ENCODE measurements at places on chromosomes 1 and 21.

- peaks cover 15% of the 10 kb centered on the region for H3K36me3 ChIP-seq
- DNase-seq, result peak; percentile 37
- H3K27me3 ChIP-seq, result peaks cover under 1% of the 10 kb centered on the region
- peak overlapping the region; percentile 97 for H3K4me3 ChIP-seq
- H3K4me1 ChIP-seq, result peaks cover 25% of the 10 kb centered on the region
Observed at GRCh38 chr1:40532844-40533424, 1.5 kb downstream of the ZNF684 start.

GRCh38 chr1:87513255-87513654 is 184.6 kb downstream of the LMO4 start:
- no peaks in the 10 kb centered on the region for H3K36me3 ChIP-seq
- H3K4me1 ChIP-seq, result no peaks in the 10 kb centered on the region
- H3K4me3 ChIP-seq, result no peak overlapping the region
- DNase-seq, result no peak

GRCh38 chr1:198638894-198639635 is at the start of gene PTPRC:
TSS of gene PTPRC (plus strand) at chr1:198639040. CDS start at chr1:198639269, 229 bp downstream.
- H3K4me3 ChIP-seq, result peak within 1 kb of the TSS; percentile 84
- H3K27me3 ChIP-seq, result no peaks in the 10 kb centered on the region
- no peak for DNase-seq

- no peak for DNase-seq
- H3K36me3 ChIP-seq, result no peaks in the 10 kb centered on the region
- no peak overlapping the region for H3K27ac ChIP-seq
- H3K4me1 ChIP-seq, result no peaks in the 10 kb centered on the region
- no peak overlapping the region for H3K4me3 ChIP-seq
Observed at GRCh38 chr1:47968556-47968888, 28.7 kb downstream of the TRABD2B start.

DNA sequence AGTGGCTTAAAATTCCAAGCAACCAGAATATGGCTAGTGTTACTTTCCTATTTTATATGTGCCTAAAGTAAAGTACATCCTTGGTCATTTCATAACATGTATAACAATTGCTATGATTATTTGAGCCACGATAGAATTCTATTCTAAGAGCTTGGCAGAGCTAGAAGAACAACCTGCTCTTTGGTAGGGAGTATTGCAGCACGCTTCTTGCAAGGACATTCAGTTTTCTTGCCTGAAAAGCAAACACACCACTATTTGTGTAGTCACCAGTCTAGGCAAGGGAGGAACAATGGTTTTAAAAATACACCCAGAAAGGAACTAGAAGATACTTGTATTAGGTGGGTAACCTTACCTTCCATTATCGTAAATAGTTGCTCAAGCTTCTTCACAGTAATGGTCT is 51.5 kb downstream of the CNST start:
- no peak overlapping the region for H3K4me3 ChIP-seq
- DNase-seq, result no peak
- H3K36me3 ChIP-seq, result peaks cover 1% of the 10 kb centered on the region
- H3K4me1 ChIP-seq, result no peaks in the 10 kb centered on the region
- H3K27me3 ChIP-seq, result no peaks in the 10 kb centered on the region

- H3K4me1 ChIP-seq, result no peaks in the 10 kb centered on the region
- no peaks in the 10 kb centered on the region for H3K27me3 ChIP-seq
- no peak overlapping the region for H3K27ac ChIP-seq
- H3K36me3 ChIP-seq, result no peaks in the 10 kb centered on the region
Observed at GRCh38 chr1:34500451-34500850, 254.4 kb upstream of the GJB5 start.
